ENCODE measurements at places on chromosomes 11 and 22.

GRCh38 chr11:96254087-96254486, 88.9 kb downstream of the MAML2 start:
- peak; percentile 89 for DNase-seq

- DNase-seq = no peak
Observed at GRCh38 chr22:49756676-49757075, 71.0 kb downstream of the BRD1 start.

- no peak for DNase-seq
Observed at GRCh38 chr11:81959341-81959740, 774.3 kb downstream of the FAM181B start.

DNA sequence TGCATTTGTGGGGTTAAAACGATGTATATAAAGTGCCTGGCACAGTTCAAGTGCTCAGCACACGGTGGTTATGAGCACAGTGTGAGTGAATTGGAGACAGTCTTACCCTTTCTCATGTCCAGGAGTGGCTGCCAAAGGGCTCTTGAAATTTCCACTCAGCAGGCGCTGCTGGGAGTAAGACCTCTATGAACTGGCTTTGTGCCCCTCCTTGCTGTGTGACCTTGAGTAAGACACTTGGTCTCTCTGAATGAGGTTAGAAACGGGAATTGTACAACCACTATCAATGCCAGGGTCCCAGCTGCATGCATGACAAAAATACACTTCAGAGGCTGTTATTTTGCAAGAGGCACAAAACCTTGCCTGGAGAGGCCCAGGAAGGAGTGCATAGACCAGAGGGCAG, 86.6 kb downstream of the TSPAN18 start:
- DNase-seq = no peak

GRCh38 chr11:75000975-75001354, 12.2 kb downstream of the NEU3 start:
- no peak for DNase-seq

GRCh38 chr11:60868682-60869450, 1.5 kb downstream of the ZP1 start:
- no peak for DNase-seq

GRCh38 chr22:38034884-38035529, 22.2 kb upstream of the PICK1 start:
- DNase-seq = no peak

- peak; percentile 41 for DNase-seq
Observed at GRCh38 chr11:3169255-3170043, 4.3 kb upstream of the OSBPL5 start.

GRCh38 chr11:30697032-30697431, 110.9 kb upstream of the MPPED2 start:
- DNase-seq = no peak

DNA sequence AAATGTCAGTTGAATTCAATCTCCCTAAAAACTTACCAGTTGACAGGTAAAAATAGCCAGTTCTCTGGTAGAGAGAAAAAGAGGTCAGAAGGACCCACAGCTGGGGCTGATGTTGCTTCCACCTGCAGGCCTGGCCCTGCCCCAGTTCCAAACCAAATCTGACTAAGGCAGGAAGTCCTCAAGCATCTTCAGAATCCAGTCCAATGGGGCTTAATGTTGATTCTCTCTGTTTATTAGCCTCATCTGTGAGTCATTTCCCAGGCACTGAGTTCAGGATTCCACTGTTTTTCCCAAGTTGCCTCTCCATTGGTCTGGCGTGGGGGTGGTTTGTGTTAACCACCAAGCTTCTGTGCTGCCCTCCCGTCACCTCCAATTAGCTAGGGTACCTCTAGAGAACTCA, 601.8 kb downstream of the INSC start:
- DNase-seq = peak; percentile 17

DNA sequence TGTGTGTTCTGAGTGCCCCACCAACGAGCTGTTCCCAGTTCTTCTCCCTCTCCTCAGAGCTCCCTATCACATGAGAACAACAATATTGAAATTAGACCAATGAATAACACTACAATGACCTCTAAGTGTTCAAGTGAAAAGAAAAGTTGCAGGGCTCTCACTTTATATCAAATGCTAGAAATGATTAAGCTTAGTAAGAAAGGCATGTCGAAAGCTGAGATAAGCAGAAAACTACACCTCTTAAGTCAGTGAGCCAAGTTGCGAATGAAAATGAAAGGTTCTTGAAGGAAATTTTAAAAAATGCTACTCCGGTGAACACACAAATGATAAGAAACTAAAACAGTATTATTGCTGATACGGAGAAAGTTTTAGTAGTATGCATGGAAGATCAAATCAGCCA, 199.8 kb downstream of the GUCY1A2 start:
- DNase-seq = no peak

DNA sequence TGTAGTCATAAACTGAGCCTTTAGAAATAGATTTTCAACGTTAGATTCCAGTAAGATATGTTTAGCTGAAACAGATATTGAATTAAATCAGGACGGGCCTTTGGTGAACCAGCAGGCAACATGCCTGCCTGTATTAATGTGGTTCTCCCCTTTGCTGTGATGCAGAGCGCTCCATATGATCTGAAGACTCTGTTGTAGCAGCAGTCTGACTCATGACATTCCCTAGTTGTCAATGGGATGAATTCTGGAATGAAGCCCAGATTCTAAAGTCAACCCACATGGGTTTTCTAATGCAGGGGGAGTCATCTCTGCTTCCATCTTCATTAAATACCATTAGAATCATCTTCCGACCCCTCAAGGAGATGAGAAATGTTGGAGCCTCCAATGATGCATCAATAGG, 864.5 kb downstream of the NTM start:
- DNase-seq = no peak

DNA sequence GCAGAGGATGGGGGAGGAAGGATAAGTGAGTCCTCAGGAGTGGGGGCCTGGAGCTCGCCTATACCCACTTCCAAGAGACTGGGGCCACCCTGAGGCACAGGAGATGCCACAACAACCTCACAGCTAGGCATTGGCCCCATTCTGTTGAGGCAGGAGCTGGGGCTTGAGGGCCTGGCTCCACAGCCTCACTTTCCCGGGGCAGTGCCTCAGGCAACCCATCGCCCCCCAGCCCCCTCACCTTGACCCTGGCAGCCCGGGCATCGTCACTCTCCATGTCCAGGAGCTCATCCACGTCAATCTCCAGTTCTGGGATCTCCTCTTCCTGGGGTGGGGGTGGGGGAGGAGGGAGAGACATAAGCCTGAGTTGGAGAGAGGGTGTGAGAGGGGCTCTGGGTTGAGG, 1.8 kb downstream of the PPP1R14B start:
- no peak for DNase-seq

DNA sequence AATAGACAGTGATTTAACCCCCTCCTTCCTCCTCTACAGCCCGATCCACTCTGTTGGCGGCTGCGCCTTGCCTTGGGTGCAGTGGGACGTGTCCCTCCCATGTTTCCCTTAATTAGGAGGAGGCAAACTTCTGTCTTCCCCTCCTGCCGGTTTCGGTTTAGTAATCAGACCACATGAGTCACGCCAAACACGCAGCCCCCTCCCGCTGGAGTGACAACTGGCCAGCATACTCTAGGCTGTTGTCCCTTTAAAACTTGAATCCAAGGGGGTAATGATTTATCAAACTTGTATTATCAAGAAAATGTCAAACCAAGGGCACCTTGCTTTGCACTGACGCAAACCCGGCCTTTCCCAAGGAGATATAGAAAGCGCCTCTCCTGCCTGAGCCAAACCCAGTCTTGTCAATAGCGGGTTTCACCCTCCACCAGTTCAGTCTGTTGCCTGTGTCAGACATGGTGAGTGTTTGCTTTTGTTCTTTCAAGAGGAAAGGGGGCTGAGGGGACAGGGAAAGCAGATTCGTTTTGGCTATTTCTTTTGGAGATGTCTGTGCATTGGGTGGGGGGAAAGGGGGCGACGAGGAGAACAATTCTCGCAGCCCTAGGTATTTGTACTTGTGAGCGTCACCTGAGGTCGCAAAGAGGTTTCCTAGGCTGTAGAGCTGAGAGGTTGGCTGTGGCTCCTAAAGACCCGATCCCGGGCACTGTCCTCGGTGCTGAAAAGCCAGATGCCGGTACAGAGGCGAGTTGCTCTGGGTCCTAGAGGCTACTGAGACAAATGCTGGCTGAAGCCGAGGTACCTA, at the start of gene SLC6A5:
TSS of gene SLC6A5 (plus strand) at position 388 of the 799 bp plus-strand sequence. CDS start at position 453, 65 bp downstream.
- DNase-seq = peak; percentile 24

All from kidney capillary endothelial cell (primary cell).